ENCODE measurements at places on chromosomes 4 and X. TPM values are rescaled to one million over a fixed set of nuclear protein-coding genes. Genes with fewer than 3 reads are reported as not detected.
A peak's percentile ranks its signal among the peaks of the same experiment; 100 is the strongest.

- DNase-seq = peak; percentile 63
Measured at GRCh38 chrX:104659005-104659744, 93.2 kb downstream of the IL1RAPL2 start.

DNA sequence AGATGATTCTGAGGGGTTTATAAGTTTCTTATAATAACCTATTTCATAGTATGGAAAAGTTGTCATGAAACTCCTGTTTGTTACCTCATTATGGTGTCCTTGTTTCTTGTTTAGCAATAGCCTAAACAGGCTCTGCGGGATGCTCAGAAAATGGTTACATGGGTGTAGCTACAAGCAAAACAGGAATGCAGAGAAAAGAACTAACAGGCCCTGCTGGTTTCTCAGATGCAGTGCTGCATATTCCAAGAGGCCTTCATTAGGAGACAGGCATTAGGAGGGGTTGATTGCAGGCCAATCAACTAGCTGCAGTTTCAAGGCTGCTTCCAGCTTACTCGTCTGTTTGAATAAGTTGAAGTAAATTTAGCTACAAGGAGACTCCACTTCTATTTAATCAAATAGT is 37.6 kb upstream of the HPGD start:
- DNase-seq = no peak

GRCh38 chr4:80301884-80302283 is 33.6 kb upstream of the CFAP299 start:
- DNase-seq = no peak

DNA sequence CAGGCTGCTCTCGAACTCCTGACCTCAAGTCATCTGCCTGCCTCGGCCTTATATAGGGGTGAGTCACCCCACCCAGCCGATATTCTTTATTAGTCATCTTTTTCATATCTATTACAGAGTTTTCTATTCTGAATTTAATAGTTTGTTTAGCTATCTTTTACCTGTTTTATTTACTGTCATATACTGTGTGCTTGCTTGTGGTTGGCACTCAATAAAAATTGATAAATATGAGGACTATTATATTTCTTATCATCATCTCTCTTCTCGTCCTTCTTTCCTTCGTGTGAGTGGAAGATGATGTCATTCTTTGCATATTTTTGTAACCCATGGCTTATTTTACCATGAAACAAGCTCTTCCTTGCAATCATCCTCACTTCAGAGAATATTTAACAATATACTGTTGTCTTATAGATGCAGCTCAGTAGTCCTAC is 265.5 kb downstream of the ARHGAP24 start:
- DNase-seq = no peak

GRCh38 chrX:11754958-11755645 is 2.9 kb upstream of the MSL3 start:
- DNase-seq = no peak

Gene CXCL11
- total RNA-seq = not detected

GRCh38 chrX:107712231-107713202 is 63.1 kb downstream of the TSC22D3 start:
- DNase-seq = peak; percentile 65

- DNase-seq = peak; percentile 54
Measured at GRCh38 chrX:35150052-35150451, 207.5 kb downstream of the FAM47B start.

Gene ODAM
- total RNA-seq = not detected

Gene DCAF12L1
- total RNA-seq = not detected

Gene CXCL8
- 2.1 TPM for total RNA-seq

Gene MAGEA11
- total RNA-seq = not detected

Measured in myocyte (in vitro differentiated cells).